ENCODE measurements at places on chromosomes 12 and 14. TPM values are rescaled to one million over a fixed set of nuclear protein-coding genes. Genes with fewer than 3 reads are reported as not detected.

PLA2G1B gene
- not detected for total RNA-seq

SIX1 gene
- total RNA-seq = 5.7 TPM

RPL10L gene
- total RNA-seq = not detected

BICDL1 gene
- 4.5 TPM for total RNA-seq

TMEM229B gene
- 0.20 TPM for total RNA-seq

FOXM1 gene
- 90.9 TPM for total RNA-seq

PRPH gene
- 2.1 TPM for total RNA-seq

CD69 gene
- not detected for total RNA-seq

BHLHE41 gene
- total RNA-seq = 0.45 TPM

RFX4 gene
- total RNA-seq = 0.08 TPM

LPAR5 gene
- 0.53 TPM for total RNA-seq

PLEKHG7 gene
- total RNA-seq = not detected

MGP gene
- total RNA-seq = not detected

EGLN3 gene
- 5.0 TPM for total RNA-seq

OR6C65 gene
- total RNA-seq = not detected

FZD10 gene
- total RNA-seq = not detected

TM7SF3 gene
- total RNA-seq = 72.6 TPM

CABP1 gene
- total RNA-seq = 0.40 TPM

MMP14 gene
- 0.51 TPM for total RNA-seq

RARG gene
- 25.7 TPM for total RNA-seq

MYO1H gene
- not detected for total RNA-seq

RDH16 gene
- 0.39 TPM for total RNA-seq

Measured in A549 treated with AZD2906 at 1 μM for 4 hours (cell line).